Activated naive CD4-positive, alpha-beta T cell (primary cell): ENCODE measurements at places on chromosomes 3 and 15.

DNA sequence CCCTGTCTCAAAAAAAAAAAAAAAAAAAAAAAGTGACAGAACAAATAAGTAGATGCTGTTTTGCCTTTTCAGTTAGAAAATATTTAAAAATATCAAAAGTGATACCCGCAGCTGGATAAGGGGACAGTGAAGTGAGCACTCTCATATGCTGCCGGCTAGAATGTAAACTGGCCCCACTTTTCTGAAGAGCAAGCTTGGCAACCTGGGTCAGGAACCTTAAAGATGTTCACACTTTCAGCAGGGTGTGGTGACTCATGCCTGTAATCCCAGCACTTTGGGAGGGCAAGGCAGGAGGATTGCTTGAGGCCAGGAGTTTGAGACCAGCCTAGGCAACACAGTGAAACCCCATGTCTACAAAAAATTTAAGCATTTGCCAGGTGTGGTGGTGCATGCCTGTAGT lies 17.4 kb downstream of the FSD2 start:
- no peak for DNase-seq

- no peak for DNase-seq
Measured at GRCh38 chr3:110756705-110757104, 314.9 kb upstream of the NECTIN3 start.

- no peak for DNase-seq
Measured at GRCh38 chr15:74957476-74958035, 984 bp upstream of the RPP25 start.

- no peak for DNase-seq
Measured at GRCh38 chr15:80864666-80865065, 85.5 kb downstream of the CEMIP start.

- no peak for DNase-seq
Measured at GRCh38 chr15:52183562-52184173, 7.5 kb downstream of the GNB5 start.

DNA sequence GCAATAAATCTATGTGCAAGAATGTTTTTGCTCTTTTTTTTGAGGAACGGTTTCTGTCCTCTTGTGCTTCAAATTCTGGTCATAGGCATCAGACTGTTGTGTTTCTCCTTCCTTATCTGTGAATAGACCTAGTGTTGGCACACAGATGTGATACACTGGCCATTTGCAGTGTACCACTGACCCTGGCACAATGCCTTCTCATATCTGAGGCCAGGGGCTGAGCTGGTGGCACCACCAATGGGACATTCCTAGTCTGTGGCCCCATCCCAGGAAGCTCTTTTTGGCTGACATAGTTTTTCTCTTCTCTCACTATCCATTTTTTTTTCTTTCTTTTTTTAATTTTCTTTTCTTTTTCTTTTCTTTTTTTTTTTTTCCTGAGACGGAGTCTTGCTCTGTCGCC lies 40.4 kb downstream of the SH3GL3 start:
- no peak for DNase-seq

DNA sequence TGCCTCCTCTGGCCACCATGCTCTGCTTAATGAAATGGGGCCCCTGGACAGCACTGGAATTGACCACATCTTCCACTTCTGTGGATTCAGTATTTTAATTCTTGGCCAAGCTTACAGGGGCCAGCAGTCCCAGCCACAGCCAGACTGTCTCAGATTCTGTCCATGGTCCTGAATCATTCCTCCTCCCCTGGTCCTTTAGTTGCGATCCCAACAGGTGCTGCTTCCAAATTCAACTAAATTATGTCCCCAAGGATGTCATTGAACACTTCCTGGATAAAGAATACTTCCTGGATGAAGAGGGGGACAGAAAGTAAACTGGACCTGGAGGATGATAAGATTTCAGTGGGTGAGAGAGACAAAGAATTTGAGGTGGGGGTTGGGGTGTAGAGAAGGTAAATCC lies 111.1 kb upstream of the FOXB1 start:
- no peak for DNase-seq

- no peak for DNase-seq
Measured at GRCh38 chr3:134341389-134341788, 32.9 kb downstream of the AMOTL2 start.

GRCh38 chr3:158794936-158795518 lies 6.8 kb upstream of the MFSD1 start:
- no peak for DNase-seq

GRCh38 chr3:127158614-127159229 lies 34.2 kb upstream of the PRR23E start:
- DNase-seq: no peak

DNA sequence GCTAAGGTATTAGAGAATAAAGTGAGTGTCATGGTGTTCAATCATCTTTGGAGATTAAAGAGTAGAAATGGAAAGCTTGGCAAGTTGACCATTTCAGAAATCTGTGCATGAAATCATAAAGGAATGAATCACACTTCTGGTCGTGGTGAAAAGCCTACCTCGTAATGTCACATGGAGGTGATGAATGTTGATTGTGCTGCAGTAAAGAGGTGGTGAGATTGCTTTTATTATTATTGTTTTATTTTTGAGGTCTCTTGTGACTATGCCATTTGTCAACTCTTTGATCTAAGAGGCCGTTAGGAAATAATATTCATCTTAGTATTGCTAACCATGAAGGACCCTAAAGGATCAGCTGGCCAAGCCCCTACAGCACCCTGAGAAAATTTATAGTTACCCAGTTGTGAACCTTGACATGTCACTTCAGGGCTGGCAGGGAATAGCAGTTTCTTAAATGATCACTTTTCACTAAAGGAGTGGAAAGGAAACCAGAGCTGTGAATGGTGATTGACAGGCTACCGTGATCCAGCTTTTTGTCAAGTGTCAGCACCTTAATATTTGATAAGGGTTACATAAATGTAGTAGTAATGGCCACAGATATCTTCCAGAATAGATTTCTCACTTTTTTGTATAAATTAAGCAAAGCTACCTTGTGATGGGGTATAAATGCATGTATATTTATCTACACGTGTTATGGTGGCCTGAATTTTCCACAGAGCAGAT lies 203.9 kb downstream of the PTPRG start:
- no peak for DNase-seq

- DNase-seq: no peak
Measured at GRCh38 chr3:149388001-149388440, 10.6 kb upstream of the TM4SF1 start.

DNA sequence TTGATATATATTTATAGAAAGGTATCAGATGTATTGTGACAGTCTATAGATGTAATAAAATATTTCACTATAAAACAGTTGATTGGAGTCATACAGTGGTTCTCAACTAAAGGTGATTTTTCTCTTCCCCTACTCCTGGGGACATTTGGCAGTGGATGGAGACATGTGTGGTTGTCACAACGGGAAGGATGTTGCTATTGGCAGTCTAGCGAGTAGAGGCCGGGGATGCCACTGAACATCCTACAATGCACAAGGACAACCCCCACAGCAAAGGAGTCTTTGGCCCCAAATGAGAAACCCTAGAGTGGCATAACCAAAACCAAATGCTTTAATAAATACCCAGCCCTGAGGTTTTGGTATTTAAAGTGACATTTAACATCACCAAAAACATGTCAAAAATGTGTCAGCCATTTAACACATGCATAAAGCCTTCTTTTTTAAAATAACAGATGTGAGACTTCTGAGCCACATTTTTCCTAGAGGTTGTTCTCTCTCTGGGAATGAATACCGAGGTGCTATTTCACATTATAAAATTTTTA lies 367.5 kb downstream of the PTPRG start:
- DNase-seq: no peak

DNA sequence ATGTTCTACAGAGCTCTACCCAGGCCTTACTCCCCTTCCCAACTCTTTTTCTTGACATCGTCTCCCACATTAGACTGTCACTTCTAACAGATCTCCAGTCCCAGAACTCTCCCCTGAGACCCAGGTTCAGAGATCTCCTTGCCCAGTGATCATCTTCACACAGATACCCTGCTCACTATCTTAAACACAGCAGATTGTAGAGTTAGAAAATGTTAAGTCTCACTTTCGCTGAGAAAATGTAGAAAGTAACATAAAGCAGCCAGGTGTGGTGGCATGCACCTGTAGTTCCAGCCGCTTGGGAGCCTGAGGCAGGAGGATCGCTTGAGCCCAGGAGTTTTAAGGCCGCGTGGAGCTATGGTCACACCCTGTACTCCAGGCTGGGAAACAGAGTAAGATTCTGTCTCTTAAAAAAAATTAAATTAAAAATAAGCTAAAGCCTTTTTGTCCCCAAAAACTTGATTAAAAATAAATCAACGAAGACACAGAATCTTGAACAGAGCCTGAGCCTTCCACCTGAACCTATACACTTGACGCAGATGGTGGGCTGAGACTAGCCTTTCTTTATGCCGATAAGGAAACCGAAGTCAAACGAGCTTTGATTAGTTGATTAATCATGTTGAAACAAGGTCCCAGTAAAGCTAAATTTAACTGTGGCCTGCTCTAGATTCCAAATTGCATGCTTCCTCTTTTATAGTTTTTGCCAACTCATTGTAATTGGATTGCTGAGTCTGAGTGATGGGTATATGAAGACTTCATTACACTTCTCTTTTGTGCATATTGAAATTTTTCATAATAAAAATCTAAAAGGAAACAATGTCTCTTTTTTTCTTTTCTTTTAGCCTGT lies 31.3 kb upstream of the BLM start:
- DNase-seq: no peak

- DNase-seq: no peak
Measured at GRCh38 chr15:31511707-31512310, 185.2 kb downstream of the KLF13 start.

- DNase-seq: no peak
Measured at GRCh38 chr3:132904-133303, 63.7 kb upstream of the CHL1 start.

DNA sequence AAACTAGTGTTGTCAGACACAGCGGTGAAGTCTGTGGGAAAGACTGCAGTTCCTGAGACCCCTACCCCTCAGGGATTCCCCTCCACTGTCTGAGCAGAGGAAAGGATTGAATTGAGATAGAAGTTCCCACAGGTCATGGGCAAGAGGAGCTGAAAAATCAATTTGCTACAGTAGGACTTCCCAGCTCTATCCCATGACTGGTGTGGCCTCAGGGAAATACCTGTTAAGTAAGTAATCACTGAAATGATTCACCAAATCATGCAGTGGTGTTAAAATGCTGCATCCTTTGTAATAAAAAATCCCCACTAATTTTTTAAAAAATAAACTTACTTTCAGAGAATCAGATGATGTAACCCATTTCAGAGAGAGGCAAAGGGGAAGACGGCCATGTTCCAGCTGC lies 45.0 kb upstream of the SPRED1 start:
- DNase-seq: no peak

- DNase-seq: no peak
Measured at GRCh38 chr3:29195056-29195455, 85.8 kb upstream of the RBMS3 start.

DNA sequence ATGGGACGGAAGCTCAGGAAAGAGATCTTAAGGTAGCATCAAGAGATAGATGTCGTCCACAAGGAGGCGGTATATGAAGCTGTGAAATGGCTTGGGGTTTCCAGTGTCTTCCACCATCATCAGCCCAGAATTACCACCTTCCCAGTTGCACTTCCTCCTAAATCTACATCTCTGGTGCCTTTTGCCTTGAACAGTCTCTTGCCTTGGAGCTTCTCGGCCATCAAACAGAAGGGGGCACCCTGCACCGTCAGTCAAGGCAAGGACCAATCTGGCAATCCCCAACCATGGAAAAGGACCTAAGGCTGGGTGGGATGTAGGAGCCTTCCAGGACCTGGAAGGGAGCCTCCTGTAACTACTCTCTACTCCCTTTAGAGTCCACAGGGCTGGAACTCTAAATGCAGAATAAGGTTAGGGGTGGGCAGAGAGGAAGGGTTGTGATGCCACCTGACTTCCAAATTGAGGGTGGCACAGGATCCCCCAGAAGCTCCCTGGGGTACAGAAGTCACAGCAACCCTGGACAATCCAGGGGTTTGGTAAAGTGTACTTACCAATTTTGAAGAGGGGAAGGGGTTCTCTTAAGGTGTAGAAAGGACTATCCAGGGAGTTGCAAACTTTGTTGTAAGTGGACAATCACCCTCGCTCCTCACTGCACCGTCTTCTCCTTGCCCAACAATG lies 1.0 kb upstream of the RYR3 start:
- DNase-seq: no peak

DNA sequence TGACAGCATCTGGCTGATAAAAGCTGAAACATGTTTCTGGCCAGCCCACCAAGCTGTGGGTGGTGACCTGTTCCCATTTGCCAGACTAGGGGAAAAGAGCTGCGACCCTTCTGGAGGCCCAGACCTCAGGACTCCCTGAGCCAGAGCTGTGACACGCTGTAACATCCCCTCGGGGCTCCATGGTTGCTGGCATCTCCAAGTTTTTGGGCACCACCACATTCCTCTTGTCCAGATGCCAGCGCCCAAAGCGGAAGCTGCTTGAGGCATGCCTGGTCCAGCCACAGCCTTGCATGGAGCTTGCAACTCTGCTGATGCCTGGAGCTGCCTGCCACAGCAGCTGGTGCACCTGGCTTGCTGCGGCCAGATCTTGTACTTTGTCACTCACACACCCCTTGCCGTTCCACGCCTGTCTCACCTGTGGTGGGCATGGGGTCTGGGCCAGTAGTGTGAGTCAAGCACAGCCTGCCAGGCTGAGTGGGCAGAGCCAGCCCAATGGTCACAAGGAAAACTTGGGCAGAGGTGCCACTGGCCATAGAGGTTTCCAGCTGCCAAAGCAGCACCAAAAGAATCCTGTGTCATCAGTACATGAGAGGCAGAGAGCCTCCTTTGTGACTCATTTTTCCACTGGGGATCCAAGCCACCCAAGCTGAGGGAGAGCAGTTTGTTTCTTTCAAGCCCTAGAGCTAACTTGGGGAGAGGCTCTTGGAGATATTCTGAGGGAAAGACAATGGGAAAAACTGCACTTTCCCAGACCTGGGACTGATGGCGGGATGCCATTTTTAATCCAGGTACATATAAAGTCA lies 45.7 kb upstream of the PTX3 start:
- no peak for DNase-seq

GRCh38 chr3:124776856-124777255 lies 46.6 kb downstream of the UMPS start:
- no peak for DNase-seq

- no peak for DNase-seq
Measured at GRCh38 chr15:36527235-36528162, 51.9 kb upstream of the CDIN1 start.

- no peak for DNase-seq
Measured at GRCh38 chr3:52259035-52259434, 13.5 kb downstream of the PPM1M start.

DNA sequence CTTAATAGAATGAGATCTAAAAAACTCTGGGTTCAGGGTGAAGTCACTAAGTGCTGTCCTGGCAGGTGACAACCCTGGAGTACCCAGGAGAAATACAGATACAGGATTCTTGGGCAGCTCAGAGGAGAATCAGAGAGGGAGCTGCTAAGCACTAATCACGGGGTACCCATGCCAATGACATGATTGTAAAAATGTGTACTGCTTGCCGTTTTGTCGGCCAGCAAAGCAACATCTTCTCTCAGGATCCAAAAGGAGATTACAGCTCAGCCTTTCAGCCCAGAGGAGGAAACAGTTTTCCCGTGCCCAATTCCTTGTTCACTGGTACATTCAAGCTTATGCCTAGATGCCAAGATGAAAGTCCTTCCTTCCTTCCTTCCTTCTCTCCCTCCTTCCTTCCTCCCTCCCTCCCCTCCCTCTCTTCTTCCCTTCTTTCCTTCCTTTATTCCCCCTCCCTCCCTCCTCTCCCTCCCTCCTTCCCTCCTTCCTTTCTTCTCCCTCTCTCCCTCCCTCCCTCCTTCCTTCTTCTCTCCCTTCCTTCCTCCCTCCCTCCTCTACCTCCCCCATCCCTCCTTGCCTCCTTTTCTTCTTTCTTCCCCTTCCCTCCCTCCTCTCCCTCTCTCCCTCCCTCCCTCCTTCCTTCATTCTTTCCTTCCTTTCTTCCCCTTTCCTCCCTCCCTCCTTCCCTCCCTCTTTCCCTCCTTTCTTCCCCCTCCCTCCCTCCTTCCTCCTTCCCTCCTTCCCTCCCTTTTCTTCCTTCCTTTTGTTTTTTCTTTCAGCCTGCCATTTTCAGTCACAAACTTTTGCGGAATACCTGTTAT lies 4.1 kb upstream of the MINAR1 start:
- no peak for DNase-seq
